ENCODE measurements at places on chromosomes 5 and 9.

DNA sequence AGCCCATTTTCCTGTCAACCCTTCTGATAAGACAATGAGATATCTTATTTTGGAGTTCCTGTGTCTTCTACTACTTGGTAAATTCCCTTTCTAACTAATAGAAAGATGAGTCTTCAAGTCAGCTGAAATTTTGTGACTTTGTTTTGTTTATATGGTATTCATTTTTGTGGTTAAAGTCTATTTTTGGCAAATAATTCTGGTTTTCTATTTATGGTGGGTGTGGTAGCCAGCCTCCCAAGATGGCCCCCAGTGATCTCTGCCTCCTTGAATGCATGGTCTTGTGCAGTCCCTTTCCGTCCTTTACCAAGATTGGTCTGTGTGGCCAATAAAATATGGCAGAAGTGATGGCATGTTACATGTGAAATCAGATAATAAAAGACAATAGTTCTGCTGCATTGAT, 91.5 kb downstream of the NR3C1 start:
- DNase-seq, result no peak

GRCh38 chr9:86460216-86461002, 106.2 kb upstream of the TUT7 start:
- no peak for DNase-seq

GRCh38 chr5:39178861-39179260, 40.5 kb downstream of the FYB1 start:
- DNase-seq, result no peak

DNA sequence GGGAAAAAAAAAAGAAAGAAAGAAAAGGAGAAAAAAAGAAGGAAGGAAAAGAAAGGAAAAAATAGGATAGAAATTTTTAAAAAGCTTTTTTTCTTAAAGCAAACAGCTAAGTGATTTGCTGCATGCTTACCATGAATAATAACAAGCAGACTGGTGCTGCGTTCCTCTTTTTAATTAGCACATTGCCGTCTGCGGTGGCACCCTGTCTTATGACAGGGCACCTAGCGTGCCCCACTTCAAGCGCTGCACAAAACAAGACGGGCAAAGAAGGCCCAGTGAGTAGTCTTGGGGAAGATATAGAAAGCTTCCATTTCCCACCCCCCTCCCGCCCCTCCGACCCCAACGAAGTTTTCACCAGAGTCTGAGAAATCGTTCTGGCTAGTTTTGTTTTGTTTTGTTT, 513.9 kb downstream of the ZNF608 start:
- no peak for DNase-seq

GRCh38 chr5:3010301-3010952, 258.9 kb upstream of the IRX2 start:
- DNase-seq, result no peak

DNA sequence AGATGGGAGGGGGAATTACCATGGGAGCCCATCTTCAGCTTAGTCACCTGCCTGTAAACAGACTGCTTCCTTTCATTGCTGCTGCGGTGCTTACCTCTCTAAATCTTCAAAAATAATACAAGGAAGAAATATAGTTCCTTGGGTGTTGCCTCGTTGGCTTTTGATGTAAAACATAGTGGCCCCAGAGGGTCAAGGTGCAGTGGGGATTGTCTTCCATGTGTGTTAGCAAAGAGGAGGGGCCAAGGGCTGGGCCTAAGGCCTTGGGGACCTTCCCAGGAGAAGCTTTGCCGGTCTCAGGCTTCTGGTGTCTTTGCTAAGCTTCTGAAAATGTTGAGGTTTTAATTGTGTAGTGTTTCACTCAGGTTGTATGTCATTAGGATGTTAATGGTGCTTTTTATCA, 90.0 kb downstream of the PDE8B start:
- no peak for DNase-seq

- no peak for DNase-seq
Observed at GRCh38 chr5:6487081-6487480, 38.4 kb downstream of the UBE2QL1 start.

- DNase-seq, result no peak
Observed at GRCh38 chr5:157306081-157306480, 40.2 kb downstream of the CYFIP2 start.

DNA sequence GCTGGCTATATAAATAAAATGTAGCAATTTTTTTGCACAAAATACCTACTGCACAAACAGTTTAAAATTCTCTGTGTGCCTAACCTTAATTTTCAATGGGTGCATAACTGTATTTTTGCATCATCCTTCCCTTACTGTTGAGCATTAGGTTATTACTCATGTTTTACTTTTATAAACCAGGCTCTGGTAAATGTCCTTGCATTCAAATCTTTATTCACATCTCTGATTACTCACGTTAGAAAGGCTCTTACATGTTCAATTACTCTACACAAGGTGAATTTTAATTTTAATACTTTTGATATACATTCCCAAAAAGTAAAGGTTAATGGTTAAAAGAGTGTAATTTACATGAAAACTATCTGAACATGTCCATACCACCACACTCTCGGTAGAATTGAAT, 246.1 kb downstream of the PRELID2 start:
- DNase-seq, result no peak

DNA sequence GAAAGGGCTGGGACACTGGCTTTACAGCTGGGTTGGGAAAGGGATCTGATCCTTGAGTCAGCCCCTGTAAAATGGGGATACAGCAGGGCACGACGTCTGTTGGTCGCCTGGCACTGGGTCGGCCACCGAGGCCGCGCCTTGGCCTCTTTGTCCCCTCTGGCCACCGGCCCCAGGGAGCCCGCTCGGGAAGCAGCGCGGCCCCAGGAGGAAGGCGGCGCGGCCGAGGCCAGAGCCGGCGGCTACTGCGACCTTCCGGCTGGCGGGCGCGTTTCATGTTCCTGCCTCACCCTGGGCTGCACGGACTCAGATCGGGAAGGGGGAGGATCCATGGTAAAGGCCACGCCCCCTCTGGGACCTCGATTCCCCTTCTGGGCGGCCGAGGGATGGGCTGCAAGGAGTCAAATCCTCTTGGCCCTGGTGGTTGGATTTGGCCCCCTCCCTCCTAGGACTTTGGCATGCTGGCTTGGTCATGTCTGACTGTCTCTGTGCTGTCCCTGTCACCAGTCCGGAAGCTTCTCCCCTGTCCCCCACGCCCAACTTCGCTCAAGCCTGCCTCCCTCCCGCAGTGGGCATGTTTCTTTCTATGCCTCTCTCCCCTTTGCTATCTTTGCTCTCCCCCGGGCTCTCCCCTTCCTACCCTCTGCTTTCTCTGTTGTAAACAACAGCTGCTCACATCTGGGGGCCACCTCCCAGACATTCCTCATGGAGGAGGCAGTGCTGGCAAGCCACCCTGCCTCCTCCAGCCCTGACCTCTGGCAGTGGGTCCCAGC, 25.8 kb downstream of the FPGS start:
- DNase-seq, result no peak

DNA sequence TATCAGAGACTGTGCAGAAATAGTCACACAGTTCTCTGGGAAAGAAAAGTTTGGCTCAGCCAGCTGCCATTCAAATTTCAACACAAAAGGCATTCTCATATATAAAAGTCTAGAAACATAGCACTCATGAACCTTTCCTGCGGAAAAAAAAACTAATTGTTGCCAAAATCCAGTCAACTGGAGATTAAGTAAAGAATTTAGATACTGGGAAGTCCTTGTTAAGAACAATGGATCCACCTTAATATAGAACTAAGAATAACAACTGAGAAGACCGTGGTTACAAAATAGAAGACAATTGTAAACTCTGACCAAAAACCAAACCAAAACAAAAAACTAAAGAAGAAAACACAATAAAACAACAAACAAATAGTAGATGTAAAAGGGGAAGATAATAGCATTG, 238.8 kb upstream of the PCSK5 start:
- DNase-seq, result no peak

DNA sequence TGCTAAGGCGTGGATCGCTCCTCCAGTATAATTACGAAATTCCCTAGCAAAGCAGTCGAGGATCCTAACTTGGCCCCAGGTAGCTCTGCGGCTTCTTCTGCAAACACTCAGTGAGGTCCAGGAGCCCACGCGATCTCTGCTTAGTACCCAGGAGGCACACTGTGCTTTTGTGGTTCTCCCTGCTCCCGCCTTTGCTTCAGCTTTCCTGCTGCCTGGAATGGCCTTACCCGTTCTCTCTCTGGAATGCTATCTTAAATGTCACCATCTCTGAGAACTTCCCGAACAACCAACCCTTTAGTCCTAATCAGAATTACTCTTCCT, 639 bp downstream of the INVS start:
- peak; percentile 23 for DNase-seq

DNA sequence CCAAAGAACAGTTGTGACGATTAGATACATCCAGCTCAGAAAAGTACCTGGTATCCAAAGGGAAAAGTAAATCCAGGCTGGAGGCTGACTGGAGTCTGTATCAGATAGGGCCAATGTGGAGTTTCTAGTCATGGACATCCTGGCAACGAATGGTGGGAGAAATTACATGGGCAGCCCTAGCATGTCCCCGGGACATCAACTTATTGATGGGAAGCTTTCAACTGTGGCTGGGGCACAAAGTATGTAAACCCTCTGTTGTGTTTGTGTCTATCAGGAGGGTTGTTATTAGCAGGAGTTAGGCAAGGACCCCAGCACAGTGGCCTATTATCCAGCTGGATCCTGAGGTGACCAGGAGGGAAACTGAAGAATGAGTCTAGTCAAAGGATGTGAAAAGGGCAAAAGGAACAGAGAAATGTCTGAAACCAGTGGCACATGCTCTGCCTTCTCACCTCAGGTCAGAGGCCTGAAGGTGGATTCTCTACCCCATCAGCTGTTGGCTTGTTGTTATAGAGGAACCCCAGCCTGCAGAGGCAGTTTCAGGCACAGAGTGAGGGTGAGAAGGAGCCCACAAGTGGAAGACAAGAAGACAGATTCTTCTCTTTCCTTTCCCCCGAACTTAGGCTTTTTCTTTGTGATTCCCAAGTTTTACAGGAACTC, 19.9 kb downstream of the IFNW1 start:
- DNase-seq, result no peak

DNA sequence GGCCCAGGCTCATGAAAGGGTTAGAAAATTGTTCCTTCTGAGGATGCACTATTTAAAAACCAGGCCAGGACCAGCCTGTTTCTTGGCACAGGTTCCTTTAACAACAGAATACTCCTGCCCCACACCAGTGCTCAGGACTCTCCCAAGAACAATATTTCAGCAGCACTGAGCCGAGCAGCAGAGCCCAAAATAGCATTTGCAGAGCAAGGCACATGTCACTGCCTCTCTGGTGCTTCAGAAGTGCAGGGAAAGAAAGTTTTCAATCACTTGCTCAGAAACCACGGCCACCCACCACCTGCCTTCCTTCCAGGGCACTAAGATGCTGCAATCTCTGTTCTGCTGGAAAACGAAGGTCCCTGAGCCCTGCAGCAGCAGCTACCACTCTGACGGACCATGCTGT, 77.6 kb downstream of the SIL1 start:
- no peak for DNase-seq

GRCh38 chr5:36904677-36905076, 28.1 kb downstream of the NIPBL start:
- DNase-seq, result no peak

DNA sequence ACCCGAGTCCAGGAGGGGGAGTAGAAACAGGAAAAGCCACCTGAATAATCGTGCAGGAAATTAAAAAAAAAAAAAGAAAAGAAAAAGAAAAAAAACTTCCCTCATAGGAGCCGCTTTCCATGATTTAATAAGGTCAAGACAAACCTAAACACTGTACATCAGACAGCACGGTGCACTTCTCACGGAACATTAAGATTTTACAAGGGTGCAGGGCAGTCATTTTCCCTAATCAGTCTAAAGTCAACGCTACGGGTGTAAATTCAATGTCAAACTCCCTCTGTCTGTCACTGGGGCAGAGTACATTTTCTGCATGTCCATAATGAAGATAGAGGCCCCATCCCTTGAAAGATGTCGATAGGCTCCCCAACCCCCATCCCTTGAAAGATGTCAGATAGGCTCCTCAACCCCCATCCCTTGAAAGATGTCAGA, 139.7 kb downstream of the TSSK1B start:
- no peak for DNase-seq

GRCh38 chr5:126433701-126434100, 10.5 kb downstream of the GRAMD2B start:
- no peak for DNase-seq

GRCh38 chr5:39176759-39177630, 42.4 kb downstream of the FYB1 start:
- no peak for DNase-seq

- no peak for DNase-seq
Observed at GRCh38 chr9:130630506-130631330, 33.7 kb upstream of the PRDM12 start.

DNA sequence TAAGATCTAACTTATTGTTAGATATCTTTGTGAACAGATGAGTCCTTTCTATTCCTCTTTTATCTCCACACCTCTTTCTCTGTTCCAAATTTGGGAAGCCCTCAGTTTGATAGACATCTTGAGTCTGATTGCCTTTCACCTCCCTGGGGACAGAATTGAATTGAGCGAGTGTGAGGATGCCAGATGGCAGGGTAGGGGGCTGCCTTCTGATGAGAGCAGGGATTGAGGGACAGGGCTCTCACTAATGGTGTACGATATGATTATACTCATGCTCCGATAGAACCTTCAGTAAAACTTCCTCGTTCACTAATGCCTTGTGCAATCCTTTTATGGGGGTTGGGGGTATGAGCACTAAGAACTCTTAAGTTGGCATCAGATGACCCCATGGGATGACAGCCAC, 172.1 kb upstream of the DAP start:
- DNase-seq, result no peak

- no peak for DNase-seq
Observed at GRCh38 chr5:79330071-79330470, 94.1 kb downstream of the JMY start.

DNA sequence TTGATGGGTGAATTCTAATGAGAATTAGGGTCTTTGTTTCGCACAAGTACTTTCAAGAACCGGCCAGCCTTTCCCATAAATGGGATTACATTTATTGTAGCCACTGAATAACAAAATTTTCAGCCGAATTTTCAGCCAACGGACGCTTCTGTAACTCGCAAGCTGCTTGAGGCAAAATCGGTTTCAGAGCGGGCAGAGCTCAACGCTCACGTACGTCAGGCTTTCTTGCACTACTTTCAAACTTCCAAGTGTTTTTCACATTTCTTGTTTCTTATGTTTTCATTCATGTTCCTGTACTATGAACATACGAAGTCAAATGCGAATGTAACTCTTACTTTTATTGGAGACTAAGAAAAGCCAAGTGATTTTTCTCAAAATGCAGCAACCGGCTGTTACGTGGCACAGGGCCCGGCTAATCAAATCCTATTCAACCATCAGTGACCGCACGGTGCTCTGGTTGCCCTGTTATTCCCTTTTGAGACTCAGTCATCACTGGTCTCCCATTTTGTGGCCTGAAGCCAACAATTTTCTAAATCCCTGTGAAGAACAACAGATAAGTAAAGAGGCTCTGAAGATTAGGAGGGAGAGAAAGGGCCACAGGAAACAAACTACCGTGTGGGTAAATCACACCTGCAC, 68.5 kb downstream of the SLC28A3 start:
- DNase-seq, result no peak
